Activated naive CD8-positive, alpha-beta T cell treated with anti-CD3 and anti-CD28 coated beads for 36 hours (primary cell): ENCODE measurements at places on chromosomes 13 and 19. TPM values are rescaled to one million over a fixed set of nuclear protein-coding genes. Genes with fewer than 3 reads are reported as not detected.

DNA sequence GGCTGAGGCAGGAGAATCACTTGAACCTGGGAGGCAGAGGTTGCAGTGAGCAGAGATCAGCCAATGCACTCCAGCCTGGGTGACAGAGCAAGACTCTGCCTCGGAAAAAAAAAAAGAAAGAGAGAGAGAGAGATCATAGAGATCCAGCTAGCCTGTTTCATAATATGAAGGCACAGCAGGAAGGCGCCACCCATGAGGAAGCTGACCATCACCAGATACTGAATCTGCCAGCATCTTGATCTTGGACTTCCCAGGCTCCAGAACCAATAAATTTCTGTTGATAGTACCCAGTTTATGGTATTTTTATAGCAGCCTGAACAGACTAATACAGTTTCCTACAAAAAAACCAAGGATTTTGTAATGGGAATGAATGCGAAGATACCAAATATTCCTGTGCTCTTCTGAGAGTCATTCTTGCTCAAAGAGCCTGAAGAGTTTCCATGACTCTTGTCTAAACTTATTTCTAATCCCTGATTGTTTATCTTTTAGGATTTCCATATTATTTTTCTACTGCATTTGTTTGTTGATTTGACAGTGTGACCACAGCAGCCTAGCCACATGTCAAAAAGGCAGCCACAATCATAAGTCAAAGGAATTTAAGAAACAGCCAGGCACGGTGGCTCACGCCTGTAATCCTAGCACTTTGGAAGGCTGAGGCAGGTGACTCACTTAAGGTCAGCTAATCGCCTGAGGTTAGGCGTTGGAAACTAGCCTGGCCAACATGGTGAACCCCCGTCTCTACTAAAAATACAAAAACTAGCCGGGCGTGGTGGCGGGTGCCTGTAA is 37.7 kb upstream of the PDCD5 start:
- no peak for DNase-seq

DNA sequence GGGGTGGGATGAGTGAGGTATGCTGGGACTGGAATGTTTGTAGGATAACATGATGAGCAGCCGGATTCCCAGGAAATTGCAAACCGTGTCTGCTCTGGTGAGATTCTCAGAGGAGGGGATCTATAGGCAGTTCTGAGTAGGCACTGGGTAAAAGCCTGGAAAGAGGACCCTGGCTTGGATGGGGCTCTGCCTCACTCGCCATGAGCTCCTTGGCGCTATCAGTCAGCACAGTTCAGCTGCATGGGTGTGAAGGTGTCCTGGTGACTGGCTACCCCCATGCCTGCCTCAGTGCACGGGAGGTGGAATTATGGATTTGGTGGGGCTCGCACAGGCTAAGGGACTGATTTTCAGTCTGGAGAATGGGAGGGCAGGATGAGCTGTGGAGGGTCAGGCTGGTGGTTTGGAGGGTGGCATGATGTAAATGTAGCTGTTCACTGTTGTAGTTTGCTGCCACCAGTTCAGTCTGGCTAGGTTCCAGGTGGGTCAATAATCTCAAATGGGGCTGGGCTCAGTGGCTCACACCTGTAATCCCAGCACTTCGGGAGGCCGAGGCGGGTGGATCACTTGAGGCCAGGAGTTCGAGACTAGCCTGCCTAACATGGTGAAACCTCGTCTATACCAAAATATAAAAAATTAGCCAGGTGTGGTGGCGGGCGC is 9.2 kb upstream of the ZNF627 start:
- DNase-seq: no peak

DNA sequence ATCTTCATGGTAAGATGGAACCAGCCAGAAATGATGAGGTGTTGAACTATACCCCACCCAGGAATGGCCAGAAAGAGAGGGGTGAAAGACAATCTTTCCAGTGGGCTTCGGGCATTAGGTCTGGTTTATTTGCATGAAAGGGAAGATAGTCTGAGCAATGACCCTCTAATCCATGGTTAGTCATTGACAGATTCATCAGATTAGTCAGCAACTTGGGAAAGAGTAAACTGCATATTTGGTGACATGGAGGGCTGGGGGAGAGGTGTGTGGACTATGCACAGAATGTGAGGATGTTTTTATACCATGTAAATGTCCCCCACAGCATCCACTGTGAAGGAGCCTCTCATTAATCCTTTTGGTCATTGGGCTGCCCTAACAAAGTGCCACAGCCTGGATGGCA is 30.1 kb upstream of the USP12 start:
- no peak for DNase-seq

DNA sequence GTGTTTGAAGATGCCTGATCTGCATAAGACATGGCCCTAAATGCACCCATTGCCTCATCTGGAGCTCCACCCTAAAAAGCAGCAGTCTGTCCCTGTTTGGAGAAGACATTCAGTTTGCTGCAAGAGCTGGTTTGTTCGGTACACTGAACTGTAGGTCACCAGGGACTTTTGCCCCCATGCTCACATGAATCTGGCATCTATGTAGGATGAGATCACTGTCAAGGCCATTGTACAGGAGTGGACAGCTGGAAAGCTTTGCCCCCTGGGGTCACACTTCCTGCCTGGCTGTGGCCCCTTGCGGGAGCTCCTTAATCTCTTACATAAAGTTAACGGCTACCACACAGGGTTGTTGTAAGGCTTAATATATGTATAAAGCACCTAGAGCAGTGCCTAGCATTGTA is 73.0 kb downstream of the IPO5 start:
- no peak for DNase-seq

GRCh38 chr13:66128201-66128600 is 1101.9 kb downstream of the PCDH9 start:
- peak; percentile 6 for DNase-seq

DNA sequence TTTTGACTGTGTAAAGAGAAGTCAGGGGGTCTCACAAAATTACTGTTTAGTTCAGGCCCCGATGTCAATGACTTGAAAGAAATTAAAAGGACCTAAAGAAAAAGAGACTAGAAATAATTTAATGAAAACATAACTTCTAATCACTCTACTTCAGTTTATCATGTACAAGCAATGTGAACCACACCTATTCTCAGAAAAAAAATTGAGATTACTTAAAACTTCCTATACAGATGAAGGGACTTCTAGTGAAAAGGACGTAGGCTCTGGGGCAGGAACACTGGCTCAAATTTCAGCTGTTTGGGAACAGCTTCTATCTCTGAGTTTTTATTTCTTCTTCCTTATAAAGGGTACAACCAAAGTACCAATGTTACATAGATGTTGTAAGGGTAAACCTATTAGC is 38.0 kb downstream of the TPT1 start:
- DNase-seq: no peak

GRCh38 chr13:76379341-76380105 is 506.7 kb downstream of the KCTD12 start:
- no peak for DNase-seq

DNA sequence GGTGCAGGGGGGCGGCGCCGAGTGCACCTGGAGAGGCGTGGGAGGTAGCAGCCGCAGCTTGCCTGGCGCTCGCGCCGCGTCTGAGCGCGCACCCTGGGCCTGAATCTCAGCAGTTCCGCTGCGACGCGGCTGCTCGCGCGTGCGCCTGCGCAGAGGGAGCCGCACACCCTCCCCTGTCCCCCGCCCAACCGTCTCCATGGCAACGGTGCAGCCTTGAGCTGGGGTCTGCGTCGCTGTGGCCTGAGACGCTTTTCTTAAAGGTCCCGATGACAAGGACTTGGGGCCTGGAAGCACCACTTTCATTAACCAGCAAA is at the start of gene PNMA8B:
Gene PNMA8B (minus strand): TSS at position 82 of the 314 bp plus-strand sequence. CDS start 402 bp downstream, outside the sequence.
- DNase-seq: peak; percentile 61

DNA sequence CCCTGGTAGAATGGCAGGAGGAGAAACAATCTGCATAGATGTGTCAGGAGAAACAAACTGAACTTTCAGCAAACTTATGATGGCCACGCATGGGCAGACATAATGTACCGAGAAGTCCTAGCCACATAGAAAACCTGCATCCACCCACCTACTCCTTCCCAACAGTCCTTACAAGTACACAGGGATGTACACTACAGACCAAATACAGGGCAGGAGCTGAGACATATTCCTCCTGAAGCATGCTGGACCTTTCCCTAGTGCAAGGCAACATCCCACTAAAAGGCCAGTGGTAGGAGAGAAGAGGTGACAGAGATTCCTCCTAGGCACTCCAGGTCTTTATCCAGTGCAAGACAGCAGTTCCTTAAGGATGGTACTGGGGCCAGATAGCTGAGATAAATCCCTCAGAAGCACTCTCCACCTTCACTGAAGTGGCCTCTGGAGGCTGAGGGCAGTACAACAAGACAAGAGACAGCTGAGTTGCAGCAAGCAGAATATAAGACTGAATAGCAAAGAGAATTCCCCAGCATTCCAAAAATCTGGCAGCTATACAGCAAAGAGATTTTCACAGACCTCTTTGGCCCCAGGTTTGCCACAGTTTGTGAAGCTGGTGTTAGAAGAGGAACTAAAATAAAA is 18.3 kb downstream of the VWA8 start:
- no peak for DNase-seq

DNA sequence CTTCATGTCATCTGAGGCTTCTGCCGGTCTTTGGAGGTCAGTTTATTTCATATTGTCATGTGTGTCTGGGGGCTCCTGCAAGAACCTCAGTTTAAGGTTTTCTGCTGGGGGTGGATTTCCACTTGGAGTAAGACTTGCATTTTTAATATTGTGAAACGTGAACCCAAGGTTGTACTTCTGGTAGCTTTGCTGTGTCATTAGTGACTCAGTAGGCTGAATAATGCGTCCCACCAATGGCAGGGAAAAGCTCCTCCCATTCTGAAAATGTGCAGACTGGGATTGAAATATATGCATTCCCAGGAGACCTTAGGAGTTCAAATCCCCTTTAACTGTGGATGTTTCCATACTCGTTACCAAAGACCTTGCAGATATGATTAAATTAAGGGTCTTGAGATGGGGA is 46.2 kb downstream of the ING1 start:
- DNase-seq: no peak

- no peak for DNase-seq
Observed at GRCh38 chr19:1157931-1158884, 15.9 kb downstream of the SBNO2 start.

ZNF100 gene
- 28.2 TPM for total RNA-seq

FAM98C gene
- 9.3 TPM for total RNA-seq

ZNF526 gene
- total RNA-seq: 12.1 TPM

EPS8L1 gene
- 1.3 TPM for total RNA-seq

SHISA7 gene
- not detected for total RNA-seq
